ENCODE measurements at places on chromosomes 2 and 18.

- no peak for DNase-seq
These were observed 47.5 kb downstream of the ARID5A start for GRCh38 chr2:96584017-96584416.

GRCh38 chr18:71287268-71287667, 998.4 kb downstream of the SOCS6 start:
- DNase-seq, result no peak

GRCh38 chr18:21183670-21184069, 58.4 kb upstream of the GREB1L start:
- no peak for DNase-seq

DNA sequence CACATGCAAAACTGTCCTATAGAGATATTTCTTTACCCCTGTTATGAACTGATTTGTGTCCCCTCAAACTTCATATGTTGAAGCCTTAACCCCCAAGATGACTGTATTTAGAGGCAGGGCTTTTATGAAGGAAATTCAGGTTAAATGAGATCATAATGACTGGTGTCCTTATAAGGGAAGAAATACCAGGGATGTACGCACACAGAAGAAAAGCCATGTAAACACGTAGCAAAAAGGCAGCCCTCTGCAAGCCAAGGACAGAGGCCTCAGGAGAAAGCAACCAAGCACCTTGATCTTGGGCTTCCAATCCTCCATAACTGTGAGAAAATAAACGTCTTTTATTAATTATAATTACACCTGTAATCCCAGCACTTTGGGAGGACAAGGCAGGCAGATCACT, 101.3 kb upstream of the NDUFV2 start:
- DNase-seq, result no peak

- DNase-seq, result no peak
These were observed 700.4 kb downstream of the LRRTM4 start for GRCh38 chr2:76821731-76822130.

- no peak for DNase-seq
These were observed 18.9 kb upstream of the STAT4 start for GRCh38 chr2:191169456-191170300.

GRCh38 chr18:13726972-13727331, 479 bp downstream of the RNMT start:
- DNase-seq, result peak; percentile 6

GRCh38 chr18:21433436-21433835, 167.1 kb downstream of the ESCO1 start:
- DNase-seq, result no peak

- DNase-seq, result no peak
These were observed 83.4 kb downstream of the COL6A3 start for GRCh38 chr2:237330541-237330940.

- no peak for DNase-seq
These were observed 3.6 kb downstream of the MAB21L4 start for GRCh38 chr2:240892356-240892755.

DNA sequence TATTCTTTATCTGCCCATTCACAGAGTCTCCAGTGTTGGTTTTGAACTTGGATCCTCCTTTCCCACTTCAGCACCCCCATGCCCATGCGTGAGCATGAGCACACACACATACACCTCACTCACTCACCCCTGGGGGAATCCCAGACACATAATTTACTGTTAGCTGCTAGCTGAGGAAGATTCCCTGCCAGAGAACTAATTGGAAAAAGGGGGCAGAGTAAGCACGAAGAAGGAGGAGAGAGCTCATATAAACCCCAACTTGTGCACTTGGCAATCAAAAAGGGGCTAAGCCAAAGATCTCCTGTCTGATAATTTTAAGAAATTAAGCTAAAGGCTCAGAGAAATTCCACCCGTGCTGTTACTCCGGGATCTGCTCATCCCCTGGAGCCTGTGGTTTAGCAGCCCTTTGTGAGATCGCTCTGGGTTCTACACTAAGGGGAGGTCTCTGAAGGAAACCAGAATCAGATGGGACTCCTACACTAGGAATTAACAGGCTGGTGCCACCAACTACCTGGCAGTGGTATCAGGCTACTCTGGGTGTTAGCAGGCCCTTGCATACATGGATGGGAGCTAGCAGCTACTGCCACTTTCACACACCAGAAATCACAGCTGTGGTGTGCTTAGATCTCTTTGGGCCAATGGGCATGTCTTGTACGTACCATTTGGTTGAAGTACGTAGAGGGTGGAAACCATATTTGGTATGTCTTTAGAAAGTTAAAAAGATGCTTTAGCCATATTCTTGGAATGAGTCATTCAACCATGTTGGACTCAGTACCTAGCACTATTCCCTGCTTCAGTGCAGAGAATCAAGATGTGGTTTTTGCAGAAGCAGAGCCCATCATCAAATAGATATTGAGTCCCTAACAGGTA, 95.6 kb upstream of the SLC14A2 start:
- DNase-seq, result no peak

GRCh38 chr2:67797801-67798540, 264.8 kb downstream of the C1D start:
- no peak for DNase-seq

- no peak for DNase-seq
These were observed 12.4 kb upstream of the INO80C start for GRCh38 chr18:35510076-35510651.

- no peak for DNase-seq
These were observed 7.2 kb downstream of the RBFA start for GRCh38 chr18:80041424-80041823.

DNA sequence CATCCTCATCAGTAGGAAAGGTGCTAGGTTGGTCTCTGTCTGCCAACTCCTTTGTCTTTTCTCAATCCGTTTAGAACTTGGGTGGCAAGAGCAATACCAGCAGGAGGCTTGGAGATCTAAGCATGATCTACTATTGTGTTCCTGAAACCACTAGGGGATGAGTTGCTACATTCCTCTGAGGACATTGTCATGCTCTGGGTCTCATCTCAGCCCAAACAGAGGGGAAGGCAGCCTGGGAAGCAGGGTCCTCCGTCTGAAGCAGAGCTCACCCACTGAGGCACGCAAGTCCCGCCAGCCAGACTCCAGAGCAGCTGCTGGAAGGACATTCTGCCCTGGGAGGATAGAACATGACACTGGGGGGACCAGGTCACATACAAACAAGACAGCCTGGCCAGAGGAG, 162.9 kb downstream of the MTCL1 start:
- no peak for DNase-seq

- no peak for DNase-seq
These were observed 78.1 kb upstream of the TTC39C start for GRCh38 chr18:23936381-23936958.

DNA sequence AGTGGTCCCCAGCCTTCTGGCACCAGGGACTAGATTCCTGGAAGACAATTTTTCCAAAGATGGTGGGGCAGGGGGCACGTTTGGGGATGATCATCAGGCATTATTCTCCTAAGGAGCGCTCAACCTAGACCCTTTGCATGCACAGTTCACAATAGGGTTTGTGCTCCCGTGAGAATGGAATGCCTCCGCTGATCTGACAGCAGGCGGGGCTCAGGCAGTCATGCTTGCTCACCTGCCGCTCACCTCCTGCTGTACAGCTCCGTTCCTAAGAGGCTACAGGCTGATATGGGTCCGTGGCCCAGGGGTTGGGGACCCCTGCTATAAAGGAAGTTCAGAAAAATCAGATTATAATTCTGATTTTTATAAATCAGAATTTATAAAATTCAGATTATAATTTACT, 22.3 kb upstream of the TYMS start:
- no peak for DNase-seq

- DNase-seq, result no peak
These were observed 81.5 kb downstream of the SEMA4F start for GRCh38 chr2:74735564-74735963.

DNA sequence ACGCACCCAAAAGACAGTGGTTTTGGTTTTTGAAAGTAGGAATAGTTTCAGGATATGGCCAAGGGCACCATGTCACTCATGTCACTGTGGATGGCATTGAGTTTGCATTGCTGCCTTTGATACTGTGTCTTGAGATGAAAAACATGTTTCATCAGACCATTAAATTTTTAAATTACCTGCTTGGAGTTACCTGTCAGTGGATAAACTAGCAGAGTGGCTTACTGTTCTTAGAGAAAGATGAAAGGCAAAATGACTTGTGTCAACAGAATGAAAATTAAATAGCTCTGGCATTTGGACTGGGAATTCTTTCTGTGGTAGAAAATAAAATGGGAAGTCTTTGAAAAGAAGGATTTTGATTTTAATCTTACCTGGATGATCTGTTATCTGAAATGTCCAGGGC, 386 bp downstream of the ICOS start:
- DNase-seq, result no peak

- no peak for DNase-seq
These were observed 991.9 kb upstream of the CHAC2 start for GRCh38 chr2:52775674-52776073.

GRCh38 chr2:71101656-71102055, 28.4 kb downstream of the MCEE start:
- DNase-seq, result no peak

GRCh38 chr2:128309280-128310093, 9.2 kb downstream of the HS6ST1 start:
- no peak for DNase-seq

DNA sequence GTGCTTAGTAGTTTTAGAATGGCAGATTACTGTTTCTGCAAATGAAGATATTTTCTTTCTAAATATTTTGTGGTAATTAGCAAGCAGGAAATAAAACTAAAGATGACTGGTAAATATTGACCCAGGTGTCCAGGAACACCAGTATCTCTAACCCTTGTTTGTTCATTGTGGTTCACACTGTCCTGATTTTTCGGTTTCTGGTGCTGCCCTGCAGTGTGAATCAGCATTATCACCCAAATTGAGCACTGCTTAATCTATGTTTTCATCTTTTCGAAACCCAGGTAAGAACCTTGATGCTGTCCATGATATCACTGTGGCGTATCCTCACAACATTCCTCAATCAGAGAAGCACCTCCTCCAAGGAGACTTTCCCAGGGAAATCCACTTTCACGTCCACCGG, 167.4 kb downstream of the CAPN13 start:
- no peak for DNase-seq

DNA sequence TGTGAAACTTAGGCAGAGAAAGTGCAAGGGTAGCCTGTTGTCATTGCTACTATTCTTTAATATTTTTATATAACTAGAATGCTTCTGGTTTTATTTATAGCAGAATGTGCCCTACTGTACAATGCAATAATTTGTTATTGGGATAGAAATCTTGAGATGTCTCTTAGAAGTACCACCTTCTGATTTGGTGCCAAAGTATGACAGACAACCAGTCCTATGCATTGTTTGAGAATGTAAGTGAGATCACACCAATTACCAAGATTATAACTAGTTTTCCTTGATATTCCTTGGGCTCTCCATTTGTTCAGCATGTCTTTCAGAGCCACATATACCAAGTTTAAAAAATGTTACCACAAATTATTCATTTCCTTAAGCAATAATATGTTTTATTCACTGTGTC, 399.7 kb downstream of the CPS1 start:
- DNase-seq, result no peak

Measured in activated T-helper 1 cell treated with anti-CD3 and anti-CD28 coated beads, Interleukin-2, amount 50 U/mL, for 16 hours (primary cell).